ENCODE measurements at places on chromosomes 4 and X.

DNA sequence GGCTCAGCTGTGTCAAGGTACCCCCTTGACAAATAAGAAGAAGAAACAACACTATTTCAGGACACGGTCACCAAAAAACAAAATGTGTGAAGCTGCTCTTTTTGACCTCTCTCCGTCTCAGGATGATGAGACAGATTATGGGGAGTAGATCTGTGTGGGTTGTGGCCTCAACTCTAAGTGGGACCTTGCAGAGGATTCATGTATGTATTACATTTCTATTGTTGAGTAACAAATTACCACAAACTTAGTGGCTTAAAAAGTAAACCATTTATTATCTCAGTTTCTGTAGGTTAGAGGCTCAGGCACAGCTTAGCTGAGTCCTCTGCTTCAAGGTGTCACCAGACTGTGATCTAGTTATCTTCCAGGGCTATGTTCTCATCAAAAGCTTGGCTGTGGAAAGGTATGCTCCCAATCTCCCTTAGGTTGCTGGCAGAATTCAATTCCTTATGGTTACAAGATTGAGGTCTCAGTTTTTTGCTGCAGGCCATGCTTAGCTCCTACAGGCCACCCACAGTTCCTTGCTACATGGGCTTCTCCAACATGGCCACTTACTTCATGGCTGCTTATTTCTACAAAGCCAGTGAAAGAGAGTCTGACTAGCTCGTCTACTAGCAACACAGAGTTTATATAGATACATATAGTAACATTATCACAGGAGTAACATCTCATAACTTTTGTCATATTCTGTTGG, 28.1 kb downstream of the DGKK start:
- DNase-seq, result no peak

DNA sequence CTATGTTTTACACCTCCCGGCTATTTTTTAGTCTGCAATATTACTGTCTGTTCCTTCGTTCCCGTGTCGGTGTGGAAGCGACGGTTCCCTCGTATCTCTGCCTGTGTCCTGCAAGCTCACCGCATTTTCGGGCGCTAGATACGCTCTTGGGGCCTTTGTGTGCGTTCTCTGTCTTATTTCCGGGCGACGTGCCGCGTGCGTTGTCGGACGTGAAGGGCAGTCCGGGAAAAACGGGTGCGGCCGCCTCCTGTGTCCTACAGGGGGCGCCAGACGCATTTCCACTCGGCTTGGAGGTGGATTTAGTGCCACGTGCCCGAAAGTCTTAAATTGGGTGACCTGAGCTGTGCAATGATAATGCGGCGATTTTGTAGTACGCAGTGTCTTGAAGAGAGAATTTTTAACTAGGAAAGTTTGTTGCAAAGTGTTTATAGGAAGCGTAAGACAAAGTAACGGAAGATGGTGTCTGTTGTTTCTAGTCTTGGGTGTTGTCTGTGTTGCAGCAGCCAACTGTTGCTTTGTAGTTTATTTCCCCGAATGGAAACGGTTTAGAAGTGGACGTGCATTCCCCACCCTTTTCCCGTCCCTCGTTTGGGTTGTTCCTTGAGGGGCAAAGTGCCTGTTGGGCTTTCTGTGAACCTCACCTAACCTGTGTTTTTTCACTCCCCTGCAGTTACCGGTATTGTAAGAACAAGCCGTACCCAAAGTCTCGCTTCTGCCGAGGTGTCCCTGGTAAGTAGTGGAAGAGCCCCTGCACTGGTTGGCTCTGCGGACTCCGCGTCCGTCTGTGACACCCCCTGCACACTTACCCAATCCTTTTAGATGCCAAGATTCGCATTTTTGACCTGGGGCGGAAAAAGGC, 720 bp downstream of the RPL10 start:
- no peak for DNase-seq

GRCh38 chr4:81789741-81790399, 318.2 kb upstream of the RASGEF1B start:
- DNase-seq, result no peak

GRCh38 chr4:117267317-117267716, 181.9 kb upstream of the TRAM1L1 start:
- DNase-seq, result no peak

- no peak for DNase-seq
These were observed 138.6 kb downstream of the AFF1 start for GRCh38 chr4:87073199-87074120.

DNA sequence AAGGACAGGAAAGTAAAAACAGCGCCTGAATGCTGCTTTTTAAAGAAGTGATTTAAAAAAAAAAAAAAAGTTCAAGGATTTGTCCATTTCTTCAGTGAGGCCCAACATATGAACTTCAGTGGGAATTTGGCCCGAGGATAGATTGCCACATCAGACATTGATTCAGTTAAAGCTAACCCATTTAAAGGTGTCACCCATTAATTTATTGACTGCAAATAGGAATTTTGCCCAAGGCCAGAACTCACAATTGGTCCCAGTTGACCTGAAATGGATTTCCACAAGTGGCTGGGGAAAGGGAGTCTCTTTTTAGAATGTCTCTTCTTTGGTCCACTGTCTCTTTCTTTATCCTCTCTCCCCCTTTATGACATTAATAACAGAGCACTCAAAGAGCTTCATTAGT, 86.5 kb upstream of the RPL34 start:
- DNase-seq, result no peak

- no peak for DNase-seq
These were observed 189.8 kb upstream of the PPP1R2C start for GRCh38 chrX:42967681-42968300.

GRCh38 chr4:85557016-85557901, 82.3 kb downstream of the ARHGAP24 start:
- no peak for DNase-seq

DNA sequence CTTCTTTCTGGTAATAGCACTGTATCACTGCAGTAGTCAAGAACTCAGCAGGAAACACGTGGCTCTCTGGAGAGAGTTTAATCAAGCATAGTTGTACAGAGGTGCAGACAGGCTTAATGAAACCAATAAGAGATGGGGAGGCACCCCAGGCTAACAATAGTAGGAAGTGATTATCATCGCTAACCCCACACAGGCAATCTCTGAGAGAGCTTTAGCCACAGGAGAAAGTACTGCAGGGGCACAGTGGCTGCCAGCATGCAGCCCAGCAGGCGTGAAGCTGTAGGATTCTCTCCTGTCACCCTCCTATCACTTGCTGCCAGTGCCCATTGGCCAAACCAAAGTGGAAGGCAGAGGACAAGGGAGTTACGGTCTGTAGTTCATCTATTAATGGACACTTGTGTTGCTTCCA, 450.0 kb upstream of the RASGEF1B start:
- no peak for DNase-seq

DNA sequence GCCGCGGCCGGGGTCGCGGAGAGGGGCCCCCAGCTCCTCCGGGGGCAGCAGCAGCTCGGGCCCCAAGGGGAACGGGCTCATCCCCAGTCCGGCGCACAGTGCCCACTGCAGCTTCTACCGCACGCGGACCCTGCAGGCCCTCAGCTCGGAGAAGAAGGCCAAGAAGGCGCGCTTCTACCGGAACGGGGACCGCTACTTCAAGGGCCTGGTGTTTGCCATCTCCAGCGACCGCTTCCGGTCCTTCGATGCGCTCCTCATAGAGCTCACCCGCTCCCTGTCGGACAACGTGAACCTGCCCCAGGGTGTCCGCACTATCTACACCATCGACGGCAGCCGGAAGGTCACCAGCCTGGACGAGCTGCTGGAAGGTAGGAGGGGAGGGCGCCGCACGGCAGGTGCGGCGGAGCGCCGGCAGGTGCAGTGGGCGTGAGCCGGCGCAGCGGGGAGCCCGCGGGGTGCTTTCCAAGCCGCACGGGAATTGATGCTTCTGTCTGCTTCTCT, 886 bp downstream of the DCLK2 start:
- DNase-seq, result peak; percentile 60

DNA sequence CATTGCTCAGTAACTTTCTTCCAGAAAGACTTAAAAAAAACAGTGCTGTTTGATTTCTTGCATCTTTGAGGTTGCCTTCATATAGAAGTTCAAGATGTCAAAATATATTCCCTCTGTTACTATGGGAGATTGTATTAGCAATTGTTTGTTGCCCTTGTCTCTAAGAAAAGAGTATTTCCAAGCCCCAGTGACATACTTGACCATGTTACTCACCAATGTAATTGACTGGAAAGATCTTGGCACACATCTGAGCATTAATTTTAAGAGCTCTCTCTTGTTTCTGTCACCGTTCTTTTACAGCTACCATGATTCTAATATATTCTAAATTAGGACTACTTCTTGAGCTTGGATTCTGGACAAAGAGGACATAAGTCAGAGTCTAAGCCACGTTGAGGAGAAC, 902.7 kb upstream of the EPHA5 start:
- no peak for DNase-seq

- no peak for DNase-seq
These were observed 94.0 kb downstream of the TMA16 start for GRCh38 chr4:163588532-163588931.

DNA sequence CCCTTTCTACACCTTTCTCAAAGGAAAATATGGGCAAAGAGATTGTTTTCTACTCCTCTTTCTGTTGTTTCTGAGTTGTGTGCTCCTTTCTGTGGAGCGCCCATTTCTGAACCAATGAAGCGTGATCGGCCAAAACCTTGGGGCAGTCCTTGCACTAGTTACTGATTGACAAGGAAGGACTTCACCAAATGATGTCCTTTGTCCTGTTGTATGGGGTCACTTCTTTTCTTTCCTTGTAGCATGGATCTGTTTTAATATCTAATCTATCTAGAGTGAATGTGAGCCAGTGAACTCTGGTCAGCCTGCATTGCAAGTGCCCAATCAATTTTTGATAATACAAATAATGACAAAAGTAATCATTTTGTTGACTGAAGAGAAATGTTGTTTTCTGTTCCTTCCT, 94.5 kb downstream of the EGF start:
- DNase-seq, result no peak

GRCh38 chr4:158043971-158044618, 128.7 kb downstream of the GASK1B start:
- DNase-seq, result no peak

DNA sequence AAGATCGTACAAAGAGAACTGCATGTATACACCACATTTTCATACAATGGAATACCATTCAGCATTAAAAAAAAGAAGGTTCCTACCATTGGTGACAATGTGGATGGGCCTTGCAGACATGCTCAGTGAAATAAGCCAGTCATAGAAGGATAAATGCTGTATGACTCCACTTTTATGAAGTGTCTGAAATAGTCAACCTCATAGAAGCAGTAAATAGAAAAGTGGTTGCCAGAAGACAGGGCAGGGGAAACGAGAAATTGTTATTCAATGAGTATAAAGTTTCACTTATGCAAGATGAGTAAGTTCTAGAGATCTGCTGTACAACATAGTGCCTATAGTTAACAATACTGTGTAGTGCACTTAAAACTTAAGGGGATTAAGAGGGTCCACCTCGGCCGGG, 257.5 kb upstream of the FTHL17 start:
- DNase-seq, result no peak

GRCh38 chr4:111934314-111934713, 210.9 kb upstream of the FAM241A start:
- no peak for DNase-seq

DNA sequence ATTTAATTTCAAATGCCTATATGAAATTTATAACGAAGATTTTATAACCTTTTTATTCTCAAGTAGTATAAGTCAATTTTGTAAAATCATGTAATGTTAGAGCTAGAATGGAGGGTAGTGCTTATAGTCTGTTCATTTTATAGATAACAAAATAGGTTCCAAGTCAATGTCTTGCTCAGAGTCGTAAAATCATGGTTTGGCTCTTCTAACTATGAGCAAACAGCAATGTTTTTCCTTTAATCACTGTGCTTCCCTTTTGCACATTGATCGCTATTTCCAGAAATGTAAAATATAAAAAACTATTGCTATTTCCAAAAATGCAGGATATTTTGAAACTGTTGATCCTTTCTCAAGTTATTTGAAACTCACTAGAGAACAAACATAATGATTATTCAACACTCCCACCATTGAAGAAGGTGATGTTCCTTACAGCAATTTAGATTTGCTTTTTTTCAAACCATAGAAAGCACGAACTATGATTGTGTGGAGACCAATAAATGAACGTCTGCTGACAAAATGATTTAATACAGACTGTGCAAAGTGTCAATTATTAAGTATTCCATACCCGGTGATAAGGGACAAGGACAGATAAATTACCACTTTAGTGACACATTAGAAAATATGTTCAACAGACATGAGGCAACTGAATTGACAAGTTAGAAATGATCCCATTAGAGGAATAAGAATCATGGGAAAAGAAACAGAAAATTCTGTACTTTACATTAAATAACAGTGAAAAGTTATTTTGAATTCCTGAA, 412.1 kb upstream of the TECRL start:
- no peak for DNase-seq

DNA sequence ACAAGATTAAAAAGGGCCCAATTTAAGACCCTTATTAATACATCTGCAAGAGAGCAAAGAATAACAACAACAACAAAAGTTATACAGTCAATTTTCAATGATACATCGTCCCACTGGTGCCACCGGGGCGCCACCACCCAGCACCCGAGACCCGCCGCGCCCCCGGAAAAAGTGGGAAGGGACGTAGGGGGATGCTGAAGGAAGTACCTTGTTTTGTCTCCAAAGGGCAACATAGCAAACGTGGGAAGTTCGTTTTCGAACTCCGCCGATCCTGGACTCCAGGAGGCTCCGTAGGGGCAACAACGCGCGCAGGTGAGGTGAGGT, 1.7 kb downstream of the PDE5A start:
- DNase-seq, result no peak

DNA sequence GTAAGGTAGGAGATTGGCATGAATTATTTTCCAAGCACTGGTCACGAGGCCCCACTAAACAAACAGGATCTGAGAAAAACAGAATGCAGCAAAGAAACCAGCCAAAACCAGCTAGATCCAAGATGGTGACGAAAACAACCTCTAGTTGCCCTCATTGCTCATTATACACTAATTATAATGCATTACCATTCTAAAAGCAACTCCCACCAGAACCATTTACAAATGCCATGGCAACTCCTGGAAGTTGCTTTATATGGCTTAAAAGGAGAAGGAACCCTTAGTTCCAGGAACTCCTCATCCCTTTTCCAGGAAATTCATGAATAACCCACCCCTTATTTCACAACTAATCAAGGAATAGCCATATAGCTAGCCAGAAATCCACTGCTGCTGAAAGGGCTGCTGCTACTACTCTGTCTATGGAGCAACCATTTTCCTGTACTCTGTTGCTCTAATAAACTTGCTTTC, 69.3 kb downstream of the ABCB7 start:
- no peak for DNase-seq

DNA sequence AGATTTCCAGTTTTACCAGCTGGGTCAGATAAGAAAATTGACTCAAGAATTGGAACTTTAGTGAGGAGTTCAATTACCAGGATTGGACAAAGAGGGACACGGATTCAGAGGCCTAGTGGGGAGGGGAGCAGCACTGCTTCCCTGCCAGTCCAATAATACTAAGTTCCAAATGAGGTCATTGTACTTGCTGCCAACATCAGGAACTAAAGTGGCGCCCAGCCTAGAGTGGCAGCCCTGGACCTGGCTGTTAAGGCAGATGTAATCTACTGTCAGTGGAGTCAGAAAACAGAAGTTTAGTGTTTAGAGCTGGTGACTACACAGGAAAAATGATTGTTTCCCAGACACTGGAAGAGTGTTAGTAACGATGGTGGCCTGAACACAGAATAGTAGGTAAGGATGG, 42.7 kb upstream of the RAPGEF2 start:
- DNase-seq, result no peak

Data from iPS-NIHi11 (cell line).